ENCODE measurements at places on chromosomes 12 and 14.

- DNase-seq: no peak
Observed at GRCh38 chr14:21059842-21060613, 2.4 kb downstream of the RNASE8 start.

DNA sequence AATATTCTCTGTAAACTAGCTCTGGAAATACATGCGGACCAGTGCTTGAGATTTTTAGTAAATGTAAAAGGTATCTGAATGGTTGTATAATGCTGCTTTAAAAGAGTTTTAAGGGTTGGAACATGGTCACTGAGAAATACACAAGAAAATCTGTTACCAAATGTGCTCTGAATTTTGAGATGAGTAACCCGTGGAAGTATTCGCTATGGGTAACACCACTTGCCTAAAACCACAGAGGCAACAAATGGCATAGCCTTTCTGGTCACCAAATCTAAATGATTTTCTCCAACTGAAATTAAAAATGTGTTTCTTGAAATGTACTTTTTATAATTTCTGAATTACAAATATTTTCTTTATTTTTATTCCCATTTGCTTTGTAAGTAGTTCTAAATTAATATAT lies 745.7 kb downstream of the DIO2 start:
- no peak for DNase-seq

DNA sequence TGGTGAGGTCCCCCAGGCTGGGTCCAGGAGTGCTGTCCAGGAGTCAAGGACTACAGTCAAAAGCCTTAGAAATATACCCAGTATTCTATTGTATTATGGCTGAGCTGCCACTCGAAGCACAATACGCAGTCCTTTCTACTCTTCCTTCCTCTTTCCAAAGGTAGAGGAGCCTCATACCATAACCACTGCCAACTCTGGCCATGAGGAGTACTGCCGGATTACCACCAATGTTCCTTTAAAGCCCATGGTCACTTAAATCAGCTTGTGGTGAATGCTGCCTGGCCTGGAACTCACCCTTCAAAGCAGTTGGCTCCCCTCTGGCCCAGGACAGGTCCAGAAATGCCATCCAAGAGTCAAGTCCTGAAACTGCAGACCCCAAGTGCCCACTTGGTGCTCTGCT lies 425.4 kb downstream of the SLC16A7 start:
- no peak for DNase-seq

GRCh38 chr14:97359341-97359740 lies 562.2 kb downstream of the VRK1 start:
- no peak for DNase-seq

GRCh38 chr12:43309959-43310358 lies 242.0 kb downstream of the ADAMTS20 start:
- no peak for DNase-seq

DNA sequence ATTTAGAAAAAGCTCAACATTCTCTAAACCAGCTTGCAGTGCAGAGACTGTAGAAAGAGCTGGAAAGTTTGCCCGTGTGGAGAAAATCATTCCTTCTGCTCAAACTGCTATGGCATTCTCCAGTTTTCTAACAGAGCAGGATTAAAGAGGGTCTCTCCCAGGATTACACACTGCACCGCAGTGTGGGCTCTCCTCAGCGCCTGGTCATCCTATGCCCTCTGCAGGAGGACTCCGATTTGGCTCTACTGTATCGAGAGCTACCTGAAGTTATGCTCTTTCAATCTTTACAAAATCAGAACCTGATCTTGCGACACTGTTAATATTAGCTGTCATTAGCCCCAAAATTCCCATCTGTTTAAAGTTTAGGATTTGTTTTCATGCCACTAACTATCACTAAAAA lies 33.0 kb downstream of the BHLHE41 start:
- no peak for DNase-seq

GRCh38 chr12:45242180-45242579 lies 26.3 kb downstream of the ANO6 start:
- DNase-seq: no peak

- no peak for DNase-seq
Observed at GRCh38 chr12:3336606-3337311, 154.2 kb upstream of the PRMT8 start.

DNA sequence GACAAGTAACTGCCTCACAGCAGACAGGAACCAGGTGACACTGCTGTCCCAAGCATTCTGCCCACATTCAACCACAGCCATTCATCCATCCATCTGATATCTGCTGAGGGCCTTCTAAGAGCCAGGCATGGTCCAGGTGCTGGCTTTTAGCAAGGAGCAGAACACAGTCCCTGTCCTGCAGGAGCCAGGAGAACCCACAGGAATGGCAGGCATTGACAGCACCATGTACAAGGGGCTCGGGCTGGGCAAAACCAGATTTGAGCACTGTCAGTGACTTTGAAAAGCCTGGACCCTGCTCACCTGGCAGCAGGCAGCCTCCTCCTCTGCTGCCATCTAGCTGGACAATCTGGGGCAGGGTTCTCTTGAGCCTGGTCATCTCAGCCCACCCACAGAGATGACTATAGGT lies 137.0 kb downstream of the ZFP36L1 start:
- no peak for DNase-seq

- no peak for DNase-seq
Observed at GRCh38 chr14:50497351-50497750, 35.0 kb downstream of the MAP4K5 start.

- DNase-seq: no peak
Observed at GRCh38 chr12:14842315-14842714, 1.0 kb downstream of the ART4 start.

DNA sequence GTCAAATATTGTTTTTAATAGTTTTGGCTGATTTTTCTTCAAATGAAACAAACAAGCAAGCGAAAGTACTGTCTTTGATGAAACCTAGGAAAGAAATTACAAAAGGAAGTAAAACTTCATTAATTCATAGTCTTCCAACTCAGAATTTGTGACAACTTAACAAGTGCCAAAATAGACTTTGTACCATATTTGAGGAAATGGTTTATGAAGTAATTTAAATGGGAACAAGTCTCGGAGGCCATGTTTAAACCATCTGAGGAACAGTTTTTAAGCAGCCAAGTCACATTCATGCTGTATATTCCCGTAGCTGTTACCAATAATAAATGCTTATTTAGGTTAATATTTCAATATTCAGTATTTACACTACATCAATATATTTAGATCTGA lies 745 bp upstream of the ARHGDIB start:
- no peak for DNase-seq

DNA sequence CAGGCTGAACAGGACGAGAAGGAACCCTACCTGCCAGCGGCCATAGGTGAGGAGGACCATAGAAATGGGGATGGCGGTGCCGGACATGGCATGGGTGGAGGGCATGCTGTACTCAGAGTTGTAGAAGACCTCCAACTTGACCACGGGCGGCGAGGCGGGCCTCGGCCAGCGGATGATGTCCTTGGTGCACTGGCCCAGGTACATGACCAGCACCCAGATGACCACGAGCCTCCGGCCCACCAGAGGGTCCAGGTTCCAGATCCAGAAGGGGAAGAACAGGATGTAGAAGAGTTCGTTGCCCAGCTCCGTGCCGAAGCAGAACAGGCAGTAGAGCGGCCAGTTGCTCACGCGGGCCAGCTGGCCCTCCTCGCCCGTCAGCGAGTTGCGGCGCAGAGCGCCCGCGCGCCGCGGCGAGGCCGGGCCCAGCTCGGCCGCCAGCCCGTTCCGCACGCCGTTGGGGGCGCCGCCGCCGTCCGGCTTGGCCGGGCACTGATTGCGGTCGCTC lies 582 bp downstream of the SGPP1 start:
- no peak for DNase-seq

GRCh38 chr14:48398675-48399282 lies 723.4 kb upstream of the MDGA2 start:
- no peak for DNase-seq

DNA sequence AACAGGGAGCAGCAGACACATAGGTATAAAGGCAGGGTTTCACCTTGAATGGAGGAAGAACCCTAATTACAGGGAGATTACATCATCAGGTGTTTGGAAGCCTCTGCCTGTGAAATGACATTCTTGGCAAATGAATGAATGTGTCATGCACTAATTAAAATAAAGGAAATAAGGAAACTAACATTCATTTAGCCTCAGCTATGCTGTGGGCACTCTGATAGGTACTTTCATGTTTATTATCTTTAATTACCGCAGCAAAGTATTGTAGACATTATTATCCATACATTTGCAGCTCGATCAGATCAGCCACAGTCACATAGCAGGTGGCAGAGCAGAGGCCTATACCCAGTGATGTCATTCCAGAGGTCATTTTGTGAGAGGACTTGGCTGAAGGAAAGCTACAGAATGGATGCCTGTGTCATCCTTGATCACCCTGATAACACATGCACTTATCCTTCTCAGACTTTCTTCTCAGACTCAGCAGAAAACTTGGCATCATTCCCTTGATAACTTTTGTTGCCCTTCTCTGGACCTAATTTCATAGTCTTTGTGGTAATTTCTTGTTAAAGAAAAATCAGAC lies 18.4 kb downstream of the ZNF664 start:
- DNase-seq: no peak

DNA sequence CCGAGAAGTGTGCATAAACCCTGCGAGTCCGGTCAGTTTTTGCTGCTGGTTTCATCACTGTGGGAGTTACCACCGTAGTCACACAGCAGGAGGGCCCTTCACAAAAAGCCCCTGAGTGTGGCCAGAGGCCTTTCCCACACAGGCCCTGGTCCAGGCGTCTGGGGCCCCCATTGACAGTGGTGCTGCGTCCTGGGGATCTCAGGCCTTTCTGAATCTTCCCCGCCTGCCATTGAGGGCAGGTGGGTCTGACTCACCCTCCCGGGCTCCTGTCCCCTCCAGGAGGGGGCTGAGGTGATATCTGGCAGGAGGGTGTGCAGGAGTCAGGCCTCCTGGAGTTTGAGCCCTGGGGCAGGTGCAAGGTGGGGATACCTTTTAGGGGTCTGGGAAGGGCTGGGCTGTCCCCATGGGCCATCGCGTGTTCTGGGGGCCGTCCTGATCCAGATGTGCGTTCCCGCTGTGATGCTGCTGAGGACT lies 358.5 kb downstream of the TMEM121 start:
- DNase-seq: no peak

DNA sequence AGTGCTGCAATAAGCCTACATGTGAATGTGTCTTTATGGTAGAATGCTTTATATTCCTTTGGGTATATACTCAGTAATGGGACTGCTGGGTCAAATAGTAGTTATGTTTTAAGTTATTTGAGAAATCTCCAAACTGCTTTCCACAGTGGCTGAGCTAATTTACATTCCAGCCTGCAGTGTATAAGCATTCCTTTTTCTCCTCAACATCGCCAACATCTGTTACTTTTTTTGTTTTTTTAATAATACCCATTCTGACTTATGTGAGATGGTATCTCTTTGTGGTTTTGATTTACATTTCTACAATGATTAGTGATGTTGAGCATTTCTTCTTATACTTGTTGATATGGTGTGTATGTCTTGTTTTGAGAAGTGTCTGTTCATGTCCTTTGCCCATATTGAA lies 1186.2 kb downstream of the BCL11B start:
- no peak for DNase-seq

DNA sequence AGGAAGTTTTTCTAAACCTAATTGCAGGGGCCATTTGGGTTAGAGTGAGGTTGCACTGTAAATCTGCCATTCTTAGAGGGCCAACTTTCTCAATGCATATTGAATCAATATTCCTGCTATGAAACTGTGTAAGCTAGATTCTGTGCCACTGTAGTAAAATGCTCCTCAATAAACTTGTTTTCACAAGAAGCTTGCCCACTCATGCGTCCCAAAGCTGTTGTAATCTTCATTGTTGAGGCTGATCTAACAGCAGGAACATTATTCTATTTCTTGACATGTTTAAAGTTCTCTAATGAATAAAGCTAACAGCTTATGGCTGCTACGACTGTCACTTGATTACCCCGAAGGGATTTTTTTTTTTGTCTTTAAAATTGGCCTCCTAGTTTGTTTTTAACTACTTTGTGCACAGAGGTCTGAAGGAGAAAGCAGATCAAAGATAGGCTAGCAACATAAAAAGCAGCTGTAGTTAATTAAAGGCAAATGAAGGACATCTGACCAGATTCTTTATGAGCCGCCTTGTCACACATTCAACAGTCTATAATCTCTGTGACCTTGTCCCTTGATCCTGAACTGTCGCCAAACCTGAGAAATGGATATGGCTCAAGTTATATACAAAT lies 243.7 kb downstream of the PAX9 start:
- no peak for DNase-seq

DNA sequence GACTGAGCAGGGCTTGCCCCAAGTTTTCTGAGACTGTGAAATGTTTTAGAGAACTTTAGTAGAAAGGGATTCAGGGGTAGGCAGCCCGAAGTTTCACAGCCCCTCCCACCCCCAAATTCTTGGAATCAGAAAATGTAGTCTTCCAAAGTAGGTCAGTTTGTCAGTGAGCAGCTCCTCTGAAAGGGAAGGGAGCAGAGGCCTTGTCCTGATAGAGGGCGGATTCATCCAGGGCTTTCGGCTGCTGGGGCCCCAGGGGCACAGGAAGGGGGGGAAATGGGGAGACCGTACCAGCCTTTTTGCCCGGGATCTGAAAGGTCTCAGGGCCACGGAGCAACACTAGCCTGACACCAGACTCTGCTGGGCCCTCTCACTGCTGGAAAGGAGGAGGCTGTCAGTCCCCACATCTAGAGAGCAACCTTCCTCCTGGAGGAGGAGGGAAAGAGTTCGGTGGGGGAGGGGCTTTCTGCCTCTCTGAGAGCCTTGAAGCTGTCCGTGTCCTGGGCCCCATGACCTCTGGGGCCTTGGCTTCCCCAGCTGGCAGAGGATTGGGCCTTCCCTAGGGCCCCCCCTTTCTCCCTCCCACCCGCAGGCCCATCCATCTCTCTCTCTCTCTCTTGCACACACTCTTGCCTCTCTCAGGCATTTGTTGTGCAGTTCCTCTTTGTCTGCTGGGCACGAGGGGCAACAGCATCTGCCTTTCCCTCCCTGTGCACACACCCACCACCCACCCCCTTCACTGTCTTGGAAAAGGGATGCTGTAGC lies at the start of gene IKZF4:
TSS of gene IKZF4 (plus strand) at position 621 of the 762 bp plus-strand sequence. CDS start 451 bp downstream, outside the sequence.
- no peak for DNase-seq

GRCh38 chr12:31722580-31722979 lies 6.2 kb downstream of the AMN1 start:
- DNase-seq: no peak

DNA sequence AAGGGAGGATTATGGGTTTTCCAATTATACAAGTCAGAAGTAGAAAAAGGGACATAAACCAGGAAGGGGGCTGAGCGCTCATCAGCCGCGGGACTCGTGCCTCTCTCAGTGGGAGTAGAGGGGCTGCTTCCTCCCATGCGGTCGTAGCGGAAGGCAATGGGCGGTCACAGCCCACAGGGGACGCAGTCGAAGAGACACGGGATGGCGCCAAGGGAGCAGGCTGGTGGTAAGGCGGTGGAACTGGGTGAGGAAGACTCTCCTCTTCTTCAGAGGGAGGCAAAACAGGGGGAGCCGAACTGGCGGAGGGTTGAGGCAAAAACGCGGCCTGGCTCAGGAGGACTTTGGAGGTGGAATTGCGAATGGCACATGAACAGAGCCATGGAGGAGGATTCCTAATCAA lies 677.7 kb downstream of the TMEM121 start:
- no peak for DNase-seq

DNA sequence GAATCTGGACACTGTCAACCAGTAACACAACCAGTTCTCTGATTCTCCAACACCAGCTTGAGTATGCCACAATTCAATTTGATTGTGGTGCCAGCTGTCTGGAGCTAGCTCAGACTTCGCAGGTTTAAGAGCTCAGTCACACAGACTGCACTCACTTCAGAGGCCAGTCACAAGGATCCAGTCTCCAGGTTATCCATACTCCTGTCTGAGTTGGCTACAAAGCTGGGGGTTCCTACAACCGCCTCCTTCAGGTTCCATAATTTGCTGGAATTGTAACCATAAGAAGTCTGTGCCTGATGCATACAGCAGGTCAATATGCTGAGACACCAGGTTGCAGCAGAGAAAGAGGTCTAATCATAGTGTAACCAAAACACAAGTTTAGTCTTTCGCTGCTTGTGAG lies 70.5 kb upstream of the CPSF6 start:
- DNase-seq: no peak

Data from stimulated activated CD8-positive, alpha-beta memory T cell treated with anti-CD3 and anti-CD28 coated beads, Interleukin-15, amount 100 ng/mL, for 4 hours (primary cell).